AG20443 (cell line): ENCODE measurements at places on chromosomes 11 and 22.
A peak's percentile ranks its signal among the peaks of the same experiment; 100 is the strongest.

DNA sequence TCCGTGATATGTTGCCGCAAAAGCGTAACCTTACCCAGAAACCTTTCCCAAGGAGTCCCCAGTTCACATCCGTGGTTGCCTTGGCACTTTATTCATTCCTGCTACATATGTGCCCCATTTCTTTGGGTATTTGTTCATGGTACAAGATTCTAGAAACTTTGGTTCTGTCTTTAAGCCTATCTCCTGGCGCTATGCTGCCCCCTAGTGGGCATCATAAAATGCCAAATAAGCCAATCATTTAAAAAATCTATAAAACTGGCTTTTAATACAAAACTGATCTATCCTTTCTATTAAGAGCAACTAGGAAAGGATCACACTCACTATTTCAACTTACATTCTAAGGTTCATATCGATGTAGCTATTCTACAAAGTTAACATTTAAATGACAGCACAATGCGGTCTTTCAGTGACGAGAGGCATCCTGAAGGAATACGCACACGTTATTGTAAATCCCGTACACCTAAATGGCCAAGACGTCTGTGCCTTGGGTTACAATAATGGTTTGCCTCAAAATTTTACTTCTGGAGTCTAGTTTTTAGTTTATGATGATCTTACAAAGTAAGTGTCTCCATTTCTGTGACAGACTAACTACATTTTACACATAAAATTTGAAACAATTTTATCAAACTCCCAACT, 16.2 kb downstream of the PIWIL3 start:
- peak; percentile 52 for DNase-seq

- DNase-seq, result no peak
Measured at GRCh38 chr11:15215005-15215404, 100.3 kb downstream of the INSC start.

- DNase-seq, result no peak
Measured at GRCh38 chr11:3190600-3190999, 25.5 kb upstream of the OSBPL5 start.

- DNase-seq, result no peak
Measured at GRCh38 chr22:35337932-35338331, 38.2 kb downstream of the TOM1 start.

- DNase-seq, result peak; percentile 80
Measured at GRCh38 chr22:30262917-30263741, 3.5 kb downstream of the OSM start.

DNA sequence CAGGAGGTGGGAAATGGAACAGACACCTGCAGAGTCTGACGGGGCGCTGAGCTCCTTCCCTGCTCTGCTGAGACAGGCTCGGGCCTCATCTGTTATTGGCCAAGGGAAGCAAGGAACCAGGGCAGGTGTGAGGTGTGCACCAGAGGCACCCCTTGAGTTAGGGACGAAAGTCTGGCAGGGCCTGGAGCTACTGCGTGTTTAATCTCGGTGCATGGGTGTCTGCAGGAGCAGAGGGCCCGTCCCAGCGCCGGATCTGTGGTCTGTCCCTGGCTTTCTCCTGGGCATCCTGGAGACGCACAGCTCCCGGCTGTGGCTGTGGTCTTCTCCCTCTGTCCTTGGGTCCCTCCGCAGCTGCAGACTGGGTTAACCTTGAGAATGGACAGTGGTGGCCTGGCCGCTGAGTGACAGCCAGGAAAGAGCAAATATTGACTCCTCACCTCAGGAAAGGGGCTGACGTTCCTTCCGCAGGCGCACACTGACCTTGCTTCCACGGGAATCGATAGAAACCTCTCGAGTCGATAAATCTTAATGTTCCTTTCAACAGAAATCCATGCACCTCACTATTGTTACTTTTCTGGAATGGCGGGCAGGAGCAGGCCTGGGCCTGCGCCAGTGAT, 975.6 kb downstream of the BRD1 start:
- DNase-seq, result no peak

- DNase-seq, result no peak
Measured at GRCh38 chr11:34235591-34236071, 122.2 kb downstream of the ABTB2 start.

- no peak for DNase-seq
Measured at GRCh38 chr11:122441666-122442035, 213.9 kb upstream of the UBASH3B start.

- DNase-seq, result peak; percentile 42
Measured at GRCh38 chr11:60265373-60266214, 14.9 kb upstream of the MS4A4A start.

- DNase-seq, result no peak
Measured at GRCh38 chr22:46472722-46473016, 64.8 kb downstream of the CELSR1 start.

DNA sequence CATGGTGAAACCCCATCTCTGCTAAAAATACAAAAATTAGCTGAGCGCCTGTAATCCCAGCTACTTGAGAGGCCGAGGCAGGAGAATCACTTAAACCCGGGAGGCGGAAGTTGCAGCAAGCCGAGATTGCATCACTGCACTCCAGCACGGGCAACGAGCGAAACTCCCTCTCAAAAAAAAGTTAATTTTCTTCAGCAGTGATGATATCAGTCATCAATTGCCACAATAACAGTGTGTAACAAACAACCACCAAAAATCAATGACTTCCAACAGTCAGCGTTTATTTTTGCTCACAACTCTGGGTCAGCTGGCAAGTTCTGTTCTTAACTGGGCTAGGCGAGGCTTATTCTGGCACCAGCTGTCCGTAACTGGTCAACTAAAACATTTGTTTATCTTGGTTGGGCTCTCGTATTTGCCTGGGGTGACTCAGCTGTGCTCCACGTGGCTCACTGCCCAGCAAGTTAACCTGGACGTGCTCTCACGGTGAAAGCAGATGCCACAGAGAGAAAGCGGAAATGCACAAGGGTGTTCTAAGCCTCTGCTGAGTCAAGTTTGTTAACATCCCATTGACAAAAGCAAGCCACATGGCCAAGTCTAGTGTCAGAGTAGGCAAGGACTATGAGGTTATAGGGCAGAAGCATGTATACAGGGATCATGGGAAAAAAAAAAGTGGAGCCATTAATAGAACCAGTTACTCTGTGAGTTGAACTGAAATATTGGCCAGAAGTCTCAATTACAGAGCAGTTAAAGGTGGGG, 52.1 kb downstream of the LHFPL7 start:
- DNase-seq, result peak; percentile 89

GRCh38 chr11:2512431-2513407, 67.9 kb downstream of the KCNQ1 start:
- DNase-seq, result no peak

- no peak for DNase-seq
Measured at GRCh38 chr11:60345489-60345888, 18.4 kb downstream of the MS4A6E start.

GRCh38 chr22:26536762-26537134, 24.5 kb upstream of the TFIP11 start:
- DNase-seq, result no peak

- DNase-seq, result no peak
Measured at GRCh38 chr11:130829920-130830511, 86.3 kb downstream of the SNX19 start.

GRCh38 chr11:2213384-2213842, 41.8 kb upstream of the TH start:
- DNase-seq, result no peak

DNA sequence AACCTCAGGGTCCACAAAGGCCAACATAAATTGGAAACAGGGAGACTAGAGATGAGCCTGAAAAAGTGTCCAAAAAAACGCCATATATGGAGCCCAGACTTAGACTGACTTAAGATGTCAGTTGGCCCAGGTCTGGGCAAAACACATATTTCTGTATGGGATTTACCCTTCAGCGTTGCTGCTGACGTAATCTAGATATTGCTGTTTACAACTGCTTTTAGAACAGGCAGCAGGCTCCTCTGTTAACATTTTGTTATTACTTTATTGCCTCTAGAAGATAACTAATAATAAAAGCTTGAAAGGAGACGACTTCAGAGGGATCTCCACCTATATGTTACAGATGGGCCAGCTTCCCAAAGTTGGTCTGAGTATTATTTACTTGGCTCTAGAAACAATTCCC, 8.7 kb downstream of the ME3 start:
- DNase-seq, result no peak

DNA sequence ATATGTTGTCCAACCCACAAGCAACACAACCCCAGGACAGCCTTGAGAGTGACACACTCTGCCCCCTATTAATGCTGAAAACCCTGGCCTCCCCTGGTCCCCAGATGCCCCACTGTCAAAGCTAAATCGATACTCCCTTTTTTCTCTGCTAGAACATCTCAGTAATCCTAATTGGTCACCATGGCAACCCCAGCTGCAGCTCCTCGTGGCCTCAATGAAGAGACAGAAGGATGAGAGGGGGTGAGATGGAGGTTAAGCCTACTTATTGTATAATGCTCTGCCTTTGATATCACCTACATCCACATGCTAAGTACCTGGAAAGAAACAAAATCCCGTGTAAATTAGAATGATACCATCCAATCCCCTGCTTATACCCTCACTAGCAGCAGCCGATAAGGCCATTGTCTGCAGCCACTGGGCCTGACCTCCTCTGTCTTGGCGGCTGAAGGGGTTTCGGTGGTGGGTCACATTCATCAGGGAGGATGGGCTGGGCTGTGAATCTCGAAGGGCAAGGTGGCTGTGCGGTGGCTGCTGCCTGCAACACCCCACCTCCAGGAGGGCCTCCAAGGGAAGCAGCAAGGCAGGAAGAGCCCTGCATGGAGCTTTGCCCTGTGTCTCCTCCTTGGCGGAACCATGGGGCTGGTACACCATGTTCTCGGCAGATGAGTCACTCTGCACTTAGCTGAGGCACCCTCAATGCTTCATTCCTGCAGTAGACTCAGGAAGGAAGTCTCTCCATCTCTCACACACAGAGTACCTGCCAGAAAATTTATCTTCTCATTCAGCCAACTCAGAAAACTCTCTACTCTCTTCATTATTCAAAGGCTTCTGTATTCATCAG, 399.5 kb downstream of the BUD13 start:
- DNase-seq, result no peak

DNA sequence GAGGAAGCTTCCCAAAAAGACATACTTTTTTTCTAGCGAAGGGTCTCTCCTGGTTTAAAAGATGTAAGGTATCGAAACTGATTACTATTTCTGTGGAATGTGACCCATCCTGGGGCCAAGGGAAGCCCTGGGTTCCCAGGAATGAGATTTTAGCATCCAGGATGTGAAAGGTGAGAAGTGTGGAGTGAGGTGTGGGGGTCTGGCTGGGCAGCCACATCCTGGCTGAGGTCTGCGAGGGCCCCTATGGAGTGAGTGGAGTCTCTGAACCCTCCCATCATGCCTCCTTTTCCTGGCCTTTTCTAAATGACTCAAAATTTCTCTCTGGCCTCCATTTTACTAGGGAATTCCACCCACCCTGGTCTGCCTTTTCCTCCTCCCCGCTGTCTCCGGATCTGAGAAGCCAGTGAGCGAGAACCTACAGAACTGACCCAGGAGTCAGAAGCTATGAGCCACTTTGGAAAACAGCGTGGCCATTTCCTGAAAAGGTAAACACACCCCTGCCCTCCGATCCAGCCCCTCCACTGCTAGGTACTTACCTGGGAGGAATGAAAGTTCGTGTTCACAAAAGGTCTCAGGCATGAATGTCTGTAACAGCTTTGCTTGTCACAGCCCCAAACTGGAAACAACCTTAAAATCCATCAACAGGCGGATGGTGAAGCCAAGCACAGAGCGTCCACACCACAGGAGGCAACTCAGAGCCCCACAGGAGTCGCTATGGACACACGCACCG, 27.7 kb upstream of the SHANK2 start:
- no peak for DNase-seq

DNA sequence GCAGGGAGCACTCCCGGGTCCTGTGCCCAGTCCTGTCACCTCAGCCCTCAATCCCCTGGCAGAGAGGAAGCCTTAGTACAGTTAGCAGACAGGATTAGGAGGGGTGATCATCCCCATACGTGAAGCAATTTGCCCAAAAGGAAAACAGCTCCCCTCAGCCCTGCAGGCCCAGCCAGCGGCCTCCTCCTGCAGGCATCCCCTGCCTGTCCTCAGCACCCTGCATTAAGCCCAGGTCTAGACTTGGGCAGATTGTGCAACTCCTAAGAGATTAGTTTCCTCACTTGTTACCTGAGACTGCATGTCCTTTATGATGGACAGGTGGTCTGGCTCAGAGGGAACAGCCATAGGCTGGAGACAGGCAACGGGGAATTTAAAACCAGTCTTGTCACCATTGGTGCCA, 95.5 kb upstream of the TMEM45B start:
- no peak for DNase-seq

- DNase-seq, result no peak
Measured at GRCh38 chr11:101726988-101727387, 143.2 kb upstream of the TRPC6 start.

- no peak for DNase-seq
Measured at GRCh38 chr22:22485524-22485923, 23.0 kb downstream of the ZNF280B start.
